ENCODE measurements at places on chromosomes 3 and 15. TPM values are rescaled to one million over a fixed set of nuclear protein-coding genes. Genes with fewer than 3 reads are reported as not detected.

DNA sequence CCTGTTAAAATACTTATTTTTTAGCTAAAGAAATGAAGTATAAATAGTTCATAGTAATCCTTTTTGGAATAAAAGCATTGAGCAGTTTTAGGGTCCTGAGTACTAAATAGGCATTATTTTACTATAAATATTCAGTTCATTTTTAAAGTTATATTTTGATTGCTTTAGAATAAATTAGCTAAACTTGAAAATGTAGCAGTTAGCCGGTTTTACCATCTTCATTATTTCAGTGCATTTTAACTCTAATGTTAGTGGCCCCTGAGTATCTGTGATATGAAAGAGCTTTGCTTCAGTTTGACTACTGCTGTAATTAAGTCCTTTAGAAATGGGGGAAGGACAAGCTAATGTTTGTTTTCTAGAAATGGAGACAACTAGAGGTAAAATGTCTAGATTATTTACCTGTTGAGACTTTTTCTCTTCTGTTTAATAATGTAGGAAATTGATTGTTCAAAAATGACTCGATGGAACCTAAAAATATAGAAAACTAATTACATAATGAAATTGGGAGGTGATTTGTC, 3.6 kb downstream of the SMC4 start:
- peak; percentile 51 for DNase-seq

- no peak for DNase-seq
Measured at GRCh38 chr3:74000725-74001124, 376.0 kb upstream of the PDZRN3 start.

DNA sequence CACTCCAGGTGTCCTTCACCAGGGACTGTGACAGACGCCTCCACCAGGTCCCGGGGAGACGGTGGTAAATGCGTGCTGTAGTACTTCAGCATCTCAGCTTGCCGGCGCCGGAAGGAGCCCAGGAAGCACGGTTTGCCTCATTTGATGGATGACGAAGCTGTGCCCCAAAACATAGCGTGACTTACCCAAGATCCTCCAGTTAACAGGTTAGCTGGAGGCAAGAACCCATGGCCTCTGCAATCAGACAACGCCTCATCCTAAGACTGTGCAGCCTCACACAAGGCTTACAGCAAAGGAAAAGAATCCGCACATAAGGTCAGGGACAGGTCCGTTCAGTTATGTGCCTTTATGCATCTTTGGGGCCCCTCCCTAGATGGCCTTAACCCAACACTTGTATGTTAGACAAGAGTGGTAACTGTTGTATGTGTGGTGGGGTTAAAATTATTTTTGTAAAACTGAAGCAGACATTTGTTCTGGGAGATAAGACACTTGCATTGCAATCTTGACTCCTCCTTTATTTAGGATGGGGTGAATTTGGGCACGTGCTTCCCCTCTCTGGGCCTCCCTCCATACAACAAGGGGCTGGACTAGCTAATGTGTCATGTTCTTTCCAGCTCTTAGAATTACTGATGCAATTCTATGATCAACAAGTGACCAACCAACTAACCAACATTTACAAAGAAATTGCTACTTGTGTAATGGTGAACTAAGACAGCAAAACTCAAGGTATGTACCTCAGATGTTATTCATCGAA, 39.4 kb downstream of the VGLL4 start:
- DNase-seq, result no peak

RPL35A gene
- total RNA-seq, result 1,319 TPM

GRCh38 chr15:57922776-57923175, 142.7 kb downstream of the ALDH1A2 start:
- DNase-seq, result no peak

DNA sequence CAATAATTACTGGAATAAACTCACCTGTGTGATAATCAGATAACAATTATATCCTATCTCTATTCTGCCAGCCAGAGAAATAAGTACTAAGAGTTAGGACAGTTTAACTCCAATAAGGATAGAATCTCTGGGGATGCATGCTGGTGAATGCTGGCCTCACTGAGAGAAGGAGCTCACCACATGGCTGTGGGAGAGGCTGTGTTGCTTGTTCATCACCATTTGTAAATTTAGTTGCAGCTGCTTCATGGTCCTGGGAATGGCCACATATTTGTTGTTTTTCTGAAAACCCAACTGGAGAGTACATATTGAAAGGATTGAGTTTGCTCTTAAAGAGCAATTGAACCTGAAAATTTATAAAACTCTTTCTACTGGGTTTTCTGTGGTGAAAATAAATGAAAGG, 207.3 kb downstream of the NECTIN3 start:
- no peak for DNase-seq

DNA sequence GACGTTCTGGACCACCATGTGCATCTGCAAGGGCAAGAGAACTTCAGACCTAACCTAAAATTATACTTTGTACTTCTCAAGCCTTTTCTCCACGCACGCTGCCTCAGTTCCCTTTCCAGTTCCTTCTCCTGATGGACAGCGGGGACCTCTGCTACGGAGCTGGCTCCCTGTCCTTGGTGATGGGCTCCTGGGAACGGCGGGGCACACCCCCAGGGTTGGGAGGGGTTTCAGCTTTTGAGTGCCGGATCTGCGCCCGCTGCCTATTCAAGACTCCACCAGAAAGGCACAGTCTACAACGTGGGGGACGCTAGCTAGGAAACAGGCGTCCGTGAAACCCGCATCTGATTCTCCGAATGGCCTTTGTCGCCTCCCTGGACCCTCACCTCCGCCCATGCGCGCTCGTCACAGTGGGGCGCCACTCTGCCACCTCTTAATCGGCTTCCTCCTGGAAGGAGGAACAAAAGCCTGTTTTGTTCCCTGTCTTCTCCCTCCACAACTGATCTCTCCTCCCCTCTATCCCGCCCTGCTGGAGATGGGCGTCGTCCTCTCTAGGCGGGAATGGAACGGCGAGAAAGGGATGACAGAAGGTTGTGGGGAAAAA, 2.2 kb downstream of the GPR149 start:
- no peak for DNase-seq

GRCh38 chr3:194028434-194029004, 107.4 kb upstream of the HES1 start:
- DNase-seq, result no peak

- peak; percentile 93 for DNase-seq
Measured at GRCh38 chr3:120678331-120678947, 3.6 kb downstream of the HGD start.

DNA sequence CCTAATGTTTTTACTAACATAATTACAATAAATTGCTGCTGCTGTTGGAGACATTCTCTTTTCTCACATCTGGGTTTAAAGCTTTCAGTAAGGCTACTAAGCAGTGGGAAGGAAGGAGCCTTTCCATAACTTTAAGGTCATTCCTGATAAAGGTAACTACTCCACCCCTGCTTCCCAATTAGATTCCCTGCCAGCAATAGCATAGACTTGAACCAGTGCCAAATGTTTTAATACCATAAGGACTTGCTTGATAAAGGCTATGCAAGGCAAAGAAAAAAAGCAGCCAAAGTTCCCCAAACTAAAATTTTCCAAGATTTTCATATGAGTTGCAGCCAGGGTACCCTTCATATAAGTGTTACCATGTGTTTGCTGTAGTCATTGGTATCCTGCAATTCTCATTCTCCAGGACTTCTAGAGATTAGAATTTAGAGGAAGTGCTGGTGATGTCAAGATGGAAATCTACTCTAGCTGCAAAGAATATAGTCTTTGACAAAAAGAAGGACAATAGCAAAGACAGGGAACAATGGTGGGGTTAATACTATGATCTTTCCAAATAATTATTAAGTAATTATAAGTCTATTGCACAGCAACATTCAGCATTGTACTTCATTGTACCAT, 106.1 kb downstream of the FILIP1L start:
- no peak for DNase-seq

GRCh38 chr3:43288366-43288765, 2.0 kb downstream of the SNRK start:
- DNase-seq, result no peak

- DNase-seq, result no peak
Measured at GRCh38 chr15:100106732-100107131, 235.0 kb downstream of the ADAMTS17 start.

GRCh38 chr15:45666119-45666875, 31.5 kb downstream of the SQOR start:
- DNase-seq, result no peak

GRCh38 chr3:190155752-190156151, 35.1 kb upstream of the P3H2 start:
- no peak for DNase-seq

PPM1L gene
- 0.06 TPM for total RNA-seq

MNS1 gene
- 1.1 TPM for total RNA-seq

MLF1 gene
- total RNA-seq, result 26.7 TPM

FGD5 gene
- total RNA-seq, result not detected

DNA sequence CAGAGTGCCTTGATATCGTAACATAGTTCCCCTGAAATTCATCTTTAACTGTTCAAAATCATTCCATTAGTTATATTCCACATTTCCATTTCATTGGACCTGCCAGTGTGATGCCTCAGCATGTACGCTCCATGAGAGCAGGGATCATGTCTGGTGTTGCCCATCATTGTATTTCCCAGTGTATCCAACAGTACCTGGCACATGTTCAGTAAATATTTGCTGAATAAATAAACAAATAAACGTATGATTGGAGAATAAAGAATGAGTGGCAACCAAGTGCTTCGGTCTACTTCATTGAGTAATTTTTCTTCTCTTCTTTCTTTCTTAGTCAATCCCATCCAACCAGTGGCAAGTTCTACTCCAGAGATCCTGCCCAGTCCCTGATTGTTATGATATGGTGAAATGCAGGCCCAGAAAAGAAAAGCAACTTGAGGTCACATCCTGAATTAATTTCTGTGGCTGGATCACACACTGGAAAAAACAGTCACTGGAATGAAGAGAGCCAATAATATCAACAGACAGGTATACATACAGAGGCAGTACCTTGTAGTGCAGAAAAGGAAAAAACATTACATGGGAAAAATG, 101.2 kb downstream of the PLCH1 start:
- DNase-seq, result no peak

KBTBD8 gene
- total RNA-seq, result not detected

- DNase-seq, result no peak
Measured at GRCh38 chr3:10299175-10299574, 6.4 kb upstream of the GHRL start.

- no peak for DNase-seq
Measured at GRCh38 chr3:151581035-151581434, 120.2 kb upstream of the IGSF10 start.

DNA sequence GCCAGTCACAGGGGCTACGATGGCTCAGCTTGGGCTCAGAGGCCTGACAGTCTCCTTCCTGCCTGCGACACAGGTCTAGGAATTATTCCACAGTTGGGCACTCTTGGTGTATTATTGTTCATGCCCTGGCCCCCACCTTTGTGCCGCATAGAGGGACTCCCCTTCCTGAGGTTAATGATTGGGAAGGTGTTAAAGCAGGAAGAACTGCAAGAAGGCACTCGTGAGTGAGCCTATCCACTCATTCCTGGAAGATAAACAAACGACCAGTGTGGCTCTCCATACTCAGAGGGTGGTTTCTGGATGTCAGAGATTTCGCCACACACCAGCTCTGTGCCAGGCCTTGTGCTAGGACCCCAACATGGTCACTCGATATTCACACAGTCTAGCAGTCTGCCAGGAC, 12.3 kb downstream of the LIPC start:
- DNase-seq, result peak; percentile 68

SLC15A2 gene
- total RNA-seq, result not detected

- no peak for DNase-seq
Measured at GRCh38 chr3:46884929-46885328, 7.4 kb downstream of the PTH1R start.

STAB1 gene
- not detected for total RNA-seq

DNA sequence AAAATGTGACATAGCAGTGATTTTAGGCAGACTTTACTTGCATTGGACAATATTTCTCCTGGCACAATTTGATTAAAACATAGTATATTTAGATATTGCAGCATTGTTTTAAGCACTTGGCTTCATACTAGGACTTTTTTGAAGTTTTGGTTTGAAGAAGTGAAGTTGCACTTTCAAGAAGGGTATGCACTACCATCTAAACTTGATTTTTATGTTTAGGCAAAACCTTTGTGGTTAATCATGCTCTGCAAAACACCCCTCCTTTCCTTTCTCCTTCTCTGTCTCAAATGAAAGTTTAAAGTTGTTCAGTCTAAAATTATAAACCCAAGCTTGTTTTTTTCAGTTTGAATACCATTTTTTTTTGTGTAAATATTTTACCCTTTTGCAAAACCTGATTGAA, 173.8 kb downstream of the TCF12 start:
- DNase-seq, result no peak

ACAN gene
- total RNA-seq, result not detected

CSPG5 gene
- 12.5 TPM for total RNA-seq

FYTTD1 gene
- total RNA-seq, result 25.3 TPM

MUC13 gene
- 0.37 TPM for total RNA-seq

DNA sequence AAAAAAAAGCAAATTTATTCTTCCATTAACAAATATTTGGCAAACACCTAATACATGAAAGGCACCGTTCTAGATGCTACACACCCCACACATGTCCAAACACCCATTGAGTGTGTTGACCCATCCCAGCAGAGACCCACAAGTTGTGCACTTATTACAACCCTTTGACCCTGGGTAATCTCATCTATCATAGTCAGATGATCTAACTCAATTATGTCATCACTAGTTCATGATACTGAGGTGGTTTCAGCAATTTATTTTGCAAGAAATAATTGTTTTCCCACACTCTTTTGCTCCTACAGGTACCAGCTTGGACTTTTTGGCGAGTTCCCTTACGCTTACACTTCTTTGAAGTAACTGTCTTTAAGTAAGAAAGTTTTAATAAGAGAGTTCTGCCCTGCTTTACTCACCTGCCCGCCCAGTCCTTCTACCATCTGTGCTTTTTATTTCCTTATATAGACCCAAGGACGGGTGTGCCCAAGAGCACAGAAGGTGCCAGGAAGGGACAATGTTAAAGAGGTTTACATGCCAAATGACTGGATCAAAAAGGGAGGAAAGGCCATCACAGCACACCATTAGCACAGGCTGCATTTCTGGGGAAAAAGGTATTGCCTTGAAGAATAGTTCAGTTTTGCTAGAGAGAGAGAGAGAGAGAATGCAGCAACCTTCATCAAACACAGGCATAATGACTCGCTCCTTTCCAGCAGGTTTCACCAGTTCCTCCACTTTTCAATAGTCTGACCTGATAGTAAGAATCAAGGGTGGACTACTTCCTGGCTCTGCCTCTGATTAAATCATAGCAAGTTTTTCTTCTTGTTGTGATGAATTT, 54.5 kb upstream of the ATP11B start:
- peak; percentile 20 for DNase-seq

SST gene
- total RNA-seq, result 309 TPM

GRCh38 chr3:40047406-40047805, 238.0 kb downstream of the MYRIP start:
- DNase-seq, result no peak

GRCh38 chr3:48429960-48430707, at the start of gene PLXNB1:
PLXNB1 (minus strand) TSS chr3:48430086; CDS start chr3:48424611, 5,475 bp downstream.
- DNase-seq, result no peak
